ENCODE measurements at places on chromosomes 5 and 9.

- DNase-seq: no peak
These were observed 184.9 kb downstream of the ZSWIM6 start for GRCh38 chr5:61516946-61517345.

DNA sequence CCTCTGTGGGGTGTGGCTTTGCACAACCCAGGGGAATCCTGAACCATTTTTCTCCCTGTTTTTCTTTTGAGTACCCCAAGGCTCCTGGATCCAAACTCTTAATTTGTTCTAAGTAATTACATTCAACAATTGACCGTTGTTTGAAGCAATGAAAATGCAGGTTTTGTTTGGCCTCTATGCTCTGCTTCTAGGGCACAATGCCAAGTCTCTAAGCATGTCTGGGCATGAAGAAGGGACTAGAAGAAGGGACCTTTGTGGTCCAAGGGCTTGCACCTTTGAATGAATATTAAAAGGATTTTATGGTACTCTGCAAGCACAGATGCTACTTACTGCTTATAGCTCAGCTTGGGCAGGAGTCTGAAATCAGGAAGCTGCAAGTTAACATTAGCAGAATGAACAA lies 6.6 kb upstream of the ENC1 start:
- DNase-seq: no peak

GRCh38 chr5:152606776-152607364 lies 201.8 kb upstream of the NMUR2 start:
- DNase-seq: no peak

DNA sequence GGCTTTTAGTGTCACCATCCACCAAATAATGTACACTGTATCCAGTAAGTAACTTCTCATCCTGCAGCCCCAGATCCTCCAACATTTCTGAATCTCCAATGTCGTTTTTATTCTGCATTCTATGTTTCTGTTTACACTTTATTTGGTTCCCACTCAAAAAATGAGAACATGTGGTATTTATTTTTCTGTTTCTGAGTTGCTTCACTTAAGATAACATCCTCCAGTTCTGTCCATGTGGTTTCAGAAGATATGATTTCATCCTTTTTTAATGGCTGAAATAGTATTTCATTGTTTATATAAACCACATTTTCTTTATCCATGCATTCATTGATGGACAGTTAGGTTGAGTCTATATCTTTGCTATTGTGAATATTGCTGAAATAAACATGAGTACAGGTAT lies 677.3 kb upstream of the FTMT start:
- DNase-seq: no peak

DNA sequence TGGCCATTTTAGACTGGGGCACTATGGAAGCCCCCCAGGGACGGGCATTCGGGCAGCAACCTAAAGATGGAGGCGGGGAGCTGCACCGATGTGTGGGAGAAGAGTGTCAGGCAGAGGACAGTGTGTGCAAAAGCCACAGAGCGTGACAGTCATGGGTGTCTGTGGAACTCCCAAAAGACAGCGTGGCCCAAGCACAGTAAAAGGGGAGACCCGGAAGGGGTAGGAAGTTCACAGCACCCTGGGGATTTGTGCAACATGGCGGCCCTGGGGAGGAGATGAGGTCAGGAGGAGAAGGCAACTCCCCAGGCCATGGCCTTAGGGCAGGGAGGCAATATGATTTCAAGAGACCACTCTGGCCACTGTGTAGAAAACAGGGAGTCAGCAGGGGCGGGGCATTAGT lies 38.9 kb upstream of the FGF1 start:
- no peak for DNase-seq

DNA sequence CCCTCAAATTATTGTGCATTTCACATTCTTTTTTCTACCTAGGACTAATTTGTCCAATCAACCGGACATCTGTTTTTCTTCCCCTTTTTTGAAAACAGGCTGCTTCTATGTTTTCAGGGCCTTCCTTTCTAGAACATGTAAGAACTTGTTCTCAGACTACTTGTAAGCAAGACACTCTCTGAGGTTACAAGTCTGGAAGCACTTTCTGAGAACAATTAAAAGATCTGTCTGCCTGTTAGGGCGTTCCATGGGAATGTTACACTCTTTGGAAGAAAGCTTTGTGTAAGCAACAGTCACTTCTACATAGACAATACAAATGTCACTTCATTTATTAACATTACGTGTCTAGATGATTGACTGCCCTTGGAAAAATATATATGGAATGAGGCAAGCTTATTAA lies 50.9 kb upstream of the HSPB3 start:
- no peak for DNase-seq

Measured in CD4-positive, alpha-beta T cell treated with Interleukin-2 at 100 ng/mL for 4 hours (primary cell).